ENCODE measurements at places on chromosomes 3 and 15. TPM values are rescaled to one million over a fixed set of nuclear protein-coding genes. Genes with fewer than 3 reads are reported as not detected.
A peak's percentile ranks its signal among the peaks of the same experiment; 100 is the strongest.

- DNase-seq: no peak
- peak overlapping the region; percentile 38 for H3K27ac ChIP-seq
- H3K4me3 ChIP-seq: no peak overlapping the region
- peaks cover 32% of the 10 kb centered on the region for H3K4me1 ChIP-seq
Observed at GRCh38 chr3:194496217-194496919, 9.6 kb upstream of the ATP13A3 start.

ITIH4 gene
- total RNA-seq: 45.3 TPM

GRCh38 chr15:35722501-35722900 is 176.5 kb upstream of the DPH6 start:
- no peak overlapping the region for H3K4me3 ChIP-seq
- H3K4me1 ChIP-seq: no peaks in the 10 kb centered on the region
- no peaks in the 10 kb centered on the region for H3K27me3 ChIP-seq
- H3K36me3 ChIP-seq: no peaks in the 10 kb centered on the region
- no peak overlapping the region for H3K27ac ChIP-seq
- DNase-seq: no peak

DNA sequence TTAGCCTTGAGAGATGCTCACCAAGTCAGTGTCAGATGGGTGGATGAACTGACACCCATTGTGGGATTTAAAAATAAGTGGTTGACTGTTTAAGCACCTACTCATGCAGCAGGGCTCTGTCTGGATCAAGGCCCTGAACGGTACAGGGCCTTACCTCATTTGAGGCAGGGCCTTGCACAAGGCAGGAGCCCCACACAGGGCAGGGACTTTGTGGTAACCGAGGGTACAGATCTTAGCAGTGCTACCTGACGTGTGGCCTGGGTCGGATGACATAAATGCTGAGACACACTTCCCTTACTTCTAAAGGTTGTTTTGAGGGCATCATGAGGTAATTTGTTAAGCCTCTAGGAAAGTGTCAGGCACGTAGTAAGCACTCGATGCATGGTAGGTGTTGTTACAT is 59.5 kb upstream of the PLXNA1 start:
- H3K36me3 ChIP-seq: no peaks in the 10 kb centered on the region
- no peak for DNase-seq
- H3K27me3 ChIP-seq: no peaks in the 10 kb centered on the region
- peaks cover 6% of the 10 kb centered on the region for H3K4me1 ChIP-seq
- no peak overlapping the region for H3K4me3 ChIP-seq

DNA sequence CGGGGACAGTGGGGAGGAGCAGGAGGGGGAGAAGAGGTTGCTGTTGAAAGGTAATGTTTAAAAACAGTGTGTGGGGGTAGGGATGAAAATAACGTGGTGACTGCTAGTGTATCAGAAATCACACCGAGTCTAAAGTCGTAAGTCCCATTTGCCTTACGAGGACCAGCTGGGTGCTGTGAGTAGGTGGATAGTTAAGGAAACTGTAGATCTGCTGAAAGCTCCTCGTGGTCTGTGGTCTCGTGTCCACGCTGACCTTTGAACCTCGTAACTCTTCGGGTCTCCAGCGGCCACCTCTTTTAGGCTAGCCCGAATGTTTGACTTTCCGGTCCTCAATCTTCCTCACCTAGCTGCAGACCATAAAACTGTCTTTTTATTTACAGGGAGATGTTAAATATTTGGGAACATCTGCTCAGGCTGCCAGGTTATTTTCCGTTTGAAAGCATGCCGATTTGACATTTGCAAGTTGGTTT is 29.3 kb upstream of the ST3GAL6 start:
- peak overlapping the region; percentile 71 for H3K27ac ChIP-seq
- peak overlapping the region; percentile 82 for H3K4me3 ChIP-seq
- peak; percentile 27 for DNase-seq
- no peaks in the 10 kb centered on the region for H3K36me3 ChIP-seq

DNA sequence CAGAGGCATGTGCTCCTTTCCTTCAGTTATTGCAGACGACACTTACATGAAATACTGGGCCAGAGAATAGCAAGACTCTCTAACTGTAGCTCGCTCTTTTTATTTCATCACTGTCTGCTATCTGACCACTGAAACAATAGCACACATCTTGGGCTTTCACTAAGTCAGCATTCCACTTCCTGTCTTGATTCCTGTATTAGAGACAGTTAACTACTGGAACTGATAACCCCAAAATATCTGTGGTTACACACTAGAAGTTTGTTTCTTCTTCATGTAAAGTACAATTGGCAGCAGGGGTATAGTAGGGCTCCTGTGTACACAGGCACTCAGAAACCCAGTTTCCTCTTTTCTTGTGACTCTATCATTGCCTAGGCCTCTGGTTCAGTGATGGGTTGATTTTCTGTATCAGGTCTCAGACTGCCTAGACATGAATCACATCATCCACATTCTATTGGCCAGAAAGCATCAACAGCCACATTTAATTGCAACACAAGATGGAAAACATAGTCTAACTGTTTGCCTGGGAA is 230.2 kb upstream of the CD96 start:
- H3K4me1 ChIP-seq: peaks cover 11% of the 10 kb centered on the region
- H3K27me3 ChIP-seq: no peaks in the 10 kb centered on the region
- H3K4me3 ChIP-seq: no peak overlapping the region
- DNase-seq: no peak

DNA sequence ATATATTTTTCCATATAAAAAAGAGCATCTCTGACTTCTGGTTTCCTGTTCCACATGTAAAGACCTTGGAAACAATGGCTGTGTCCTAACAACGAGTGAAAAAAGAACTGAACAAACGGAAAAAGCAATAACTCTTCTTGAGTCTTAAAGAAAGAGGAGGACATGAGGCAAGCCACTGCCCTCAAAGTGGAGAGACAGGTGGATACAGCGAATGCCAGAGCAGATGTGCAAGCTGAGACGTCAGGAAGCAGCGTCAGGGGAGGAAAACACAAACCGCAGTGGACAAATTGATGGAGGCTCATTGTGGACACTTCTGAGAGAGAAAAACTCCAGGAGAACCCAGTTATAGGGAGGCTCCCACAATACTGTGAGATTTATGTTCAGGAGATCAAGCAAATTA is 208.0 kb upstream of the MME start:
- no peaks in the 10 kb centered on the region for H3K36me3 ChIP-seq
- H3K4me3 ChIP-seq: no peak overlapping the region
- no peak for DNase-seq

C2CD4A gene
- 0.13 TPM for total RNA-seq

TRIM42 gene
- total RNA-seq: not detected

GRCh38 chr15:93146196-93146595 is 57.2 kb upstream of the RGMA start:
- H3K27me3 ChIP-seq: no peaks in the 10 kb centered on the region

GRCh38 chr3:125245521-125245920 is 33.0 kb upstream of the SLC12A8 start:
- H3K4me3 ChIP-seq: no peak overlapping the region
- no peak overlapping the region for H3K27ac ChIP-seq
- H3K36me3 ChIP-seq: no peaks in the 10 kb centered on the region
- H3K4me1 ChIP-seq: no peaks in the 10 kb centered on the region

DNA sequence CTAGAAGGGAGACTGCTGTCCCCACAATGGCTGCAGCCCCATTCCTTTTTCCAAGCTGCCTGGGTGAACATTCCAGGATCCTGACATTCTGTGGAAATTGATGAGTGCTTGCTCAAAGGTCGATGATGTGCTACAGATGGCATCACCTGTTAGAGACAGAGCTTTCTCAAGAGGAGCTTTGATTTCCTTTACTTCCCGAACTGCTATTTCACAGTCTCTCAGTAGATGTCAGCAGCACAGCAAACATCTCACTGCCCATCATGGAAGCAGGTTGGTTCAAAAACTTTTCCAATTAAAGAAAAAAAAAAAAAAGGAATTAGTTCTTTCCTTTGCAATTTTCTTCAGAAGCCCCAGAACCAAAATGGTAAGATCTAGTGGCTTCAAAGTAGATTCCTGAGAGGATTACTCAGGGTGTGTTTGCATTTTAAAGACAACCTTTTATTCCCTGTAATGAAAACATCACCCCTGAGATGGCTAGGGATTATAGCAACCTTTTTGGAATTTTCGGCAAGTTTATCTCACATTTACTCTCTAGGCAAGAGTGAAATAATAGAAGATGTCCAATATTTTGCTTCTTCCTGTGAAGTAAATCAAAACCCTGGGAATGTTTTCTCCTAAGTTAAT is 44.8 kb downstream of the POLR2M start:
- H3K4me1 ChIP-seq: peaks cover 6% of the 10 kb centered on the region
- no peaks in the 10 kb centered on the region for H3K27me3 ChIP-seq
- no peak overlapping the region for H3K27ac ChIP-seq
- no peaks in the 10 kb centered on the region for H3K36me3 ChIP-seq
- DNase-seq: peak; percentile 52
- no peak overlapping the region for H3K4me3 ChIP-seq

ZBED2 gene
- 0.50 TPM for total RNA-seq

DNA sequence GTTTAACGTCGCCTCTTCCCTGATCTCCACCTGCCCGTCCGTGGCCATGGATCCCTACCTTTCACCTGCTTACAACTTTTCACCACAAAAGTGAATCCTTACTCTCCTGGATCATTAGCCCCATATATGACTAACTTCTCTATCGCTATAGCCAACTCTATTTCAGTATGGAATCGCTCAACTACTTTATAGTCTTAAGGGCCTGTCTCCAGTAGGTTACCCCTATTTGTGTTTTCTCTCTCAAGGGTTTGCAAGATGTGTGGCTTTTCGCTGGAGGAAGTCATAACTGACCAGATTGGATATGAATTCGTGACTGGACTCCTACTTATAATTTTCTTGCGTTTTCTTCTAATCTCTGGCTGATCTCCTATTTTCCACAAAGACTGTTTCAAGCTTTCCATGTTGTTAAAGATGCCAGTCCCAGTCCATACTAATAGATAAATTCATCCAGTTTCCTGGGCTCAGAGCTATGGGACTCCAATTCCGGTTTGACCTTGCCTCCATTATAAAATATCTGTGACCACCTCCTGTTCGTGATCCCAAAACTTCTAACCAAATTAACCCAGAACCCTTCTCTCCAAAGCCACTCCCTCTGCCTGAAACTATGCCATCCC is 1.3 kb upstream of the STAG1 start:
- no peak for DNase-seq
- H3K4me3 ChIP-seq: peak overlapping the region; percentile 35
- H3K36me3 ChIP-seq: no peaks in the 10 kb centered on the region
- no peaks in the 10 kb centered on the region for H3K27me3 ChIP-seq
- peak overlapping the region; percentile 97 for H3K27ac ChIP-seq

- H3K4me1 ChIP-seq: no peaks in the 10 kb centered on the region
- no peak overlapping the region for H3K27ac ChIP-seq
- H3K4me3 ChIP-seq: no peak overlapping the region
- H3K36me3 ChIP-seq: no peaks in the 10 kb centered on the region
- H3K27me3 ChIP-seq: no peaks in the 10 kb centered on the region
Observed at GRCh38 chr15:31774045-31774444, 256.3 kb upstream of the CHRNA7 start.

DNA sequence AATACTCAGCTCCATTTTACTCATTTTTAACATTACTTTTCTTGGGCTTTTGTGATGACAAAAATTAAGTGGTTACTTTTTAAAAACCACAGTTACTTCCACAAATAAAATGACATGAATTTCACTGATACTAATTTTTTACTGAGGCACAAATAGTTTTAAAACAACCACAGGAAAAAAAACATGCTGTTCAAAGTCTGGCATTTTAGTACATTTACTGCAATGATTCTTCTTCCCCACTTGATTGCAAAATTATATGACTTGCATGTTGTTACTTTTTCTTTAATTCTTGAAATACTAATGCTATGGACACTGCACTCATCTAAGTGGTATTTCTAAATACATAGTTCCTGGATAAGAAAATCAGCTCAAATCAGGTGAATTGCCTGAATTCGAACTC is 24.8 kb upstream of the SLMAP start:
- H3K4me1 ChIP-seq: no peaks in the 10 kb centered on the region
- DNase-seq: no peak
- no peaks in the 10 kb centered on the region for H3K36me3 ChIP-seq
- H3K4me3 ChIP-seq: no peak overlapping the region
- no peak overlapping the region for H3K27ac ChIP-seq

FILIP1L gene
- 48.2 TPM for total RNA-seq

C3orf85 gene
- total RNA-seq: 33.4 TPM

GRCh38 chr3:118781839-118782238 is 252.8 kb downstream of the IGSF11 start:
- H3K27me3 ChIP-seq: no peaks in the 10 kb centered on the region
- H3K36me3 ChIP-seq: no peaks in the 10 kb centered on the region
- no peak overlapping the region for H3K27ac ChIP-seq
- no peak overlapping the region for H3K4me3 ChIP-seq
- no peak for DNase-seq

- peaks cover 11% of the 10 kb centered on the region for H3K4me1 ChIP-seq
- no peak overlapping the region for H3K27ac ChIP-seq
- no peaks in the 10 kb centered on the region for H3K27me3 ChIP-seq
- H3K36me3 ChIP-seq: no peaks in the 10 kb centered on the region
- H3K4me3 ChIP-seq: no peak overlapping the region
Observed at GRCh38 chr3:39128951-39129350, 21.5 kb downstream of the TTC21A start.

MUC13 gene
- total RNA-seq: 297 TPM

GRCh38 chr3:134511500-134511899 is 25.6 kb downstream of the CEP63 start:
- H3K4me1 ChIP-seq: no peaks in the 10 kb centered on the region
- no peak for DNase-seq
- no peaks in the 10 kb centered on the region for H3K36me3 ChIP-seq
- no peaks in the 10 kb centered on the region for H3K27me3 ChIP-seq
- H3K27ac ChIP-seq: no peak overlapping the region

GRCh38 chr15:99307735-99308134 is 56.5 kb downstream of the LRRC28 start:
- no peak for DNase-seq
- H3K36me3 ChIP-seq: no peaks in the 10 kb centered on the region
- peak overlapping the region; percentile 58 for H3K27ac ChIP-seq
- peaks cover 21% of the 10 kb centered on the region for H3K4me1 ChIP-seq

DNA sequence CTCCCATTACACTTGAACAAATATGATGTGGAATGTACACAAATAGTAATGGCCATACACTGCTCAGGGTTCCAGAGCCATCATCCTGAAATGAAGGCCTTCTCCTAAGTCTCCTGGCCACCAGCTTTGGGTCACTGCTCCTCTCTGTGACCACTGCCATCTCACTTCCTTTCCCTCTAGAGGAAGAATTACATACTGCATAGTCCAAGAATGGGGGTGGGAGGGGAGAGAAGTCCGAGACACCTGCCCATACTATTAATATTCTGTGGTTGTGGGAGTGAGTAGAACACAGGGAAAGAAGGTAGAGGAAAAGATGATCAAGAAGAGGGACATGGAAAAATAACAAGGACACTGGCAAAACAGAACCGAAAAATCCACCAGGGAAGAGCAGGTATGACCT is 20.6 kb downstream of the ETV5 start:
- no peaks in the 10 kb centered on the region for H3K27me3 ChIP-seq
- H3K4me1 ChIP-seq: no peaks in the 10 kb centered on the region
- no peak for DNase-seq

GRCh38 chr3:27220166-27220565 is 149.0 kb downstream of the NEK10 start:
- no peak overlapping the region for H3K27ac ChIP-seq
- DNase-seq: no peak
- no peaks in the 10 kb centered on the region for H3K36me3 ChIP-seq
- no peaks in the 10 kb centered on the region for H3K27me3 ChIP-seq

- DNase-seq: peak; percentile 22
- no peaks in the 10 kb centered on the region for H3K27me3 ChIP-seq
- no peak overlapping the region for H3K27ac ChIP-seq
- no peaks in the 10 kb centered on the region for H3K4me1 ChIP-seq
- no peaks in the 10 kb centered on the region for H3K36me3 ChIP-seq
- H3K4me3 ChIP-seq: no peak overlapping the region
Observed at GRCh38 chr15:84685304-84685703, 27.3 kb upstream of the NMB start.

- no peaks in the 10 kb centered on the region for H3K4me1 ChIP-seq
- DNase-seq: no peak
- peaks cover 5% of the 10 kb centered on the region for H3K27me3 ChIP-seq
- H3K4me3 ChIP-seq: no peak overlapping the region
Observed at GRCh38 chr3:39718674-39719595, 90.5 kb upstream of the MYRIP start.

SLC22A13 gene
- 0.77 TPM for total RNA-seq
